Hematopoietic multipotent progenitor cell treated with erythropoietin and hydrocortisone succinate and interleukin-3 and kit ligand, for 8 days (in vitro differentiated cells): ENCODE measurements at places on chromosomes 12 and 14.

- no peak for DNase-seq
Measured at GRCh38 chr12:26874501-26875296, 41.7 kb upstream of the ITPR2 start.

DNA sequence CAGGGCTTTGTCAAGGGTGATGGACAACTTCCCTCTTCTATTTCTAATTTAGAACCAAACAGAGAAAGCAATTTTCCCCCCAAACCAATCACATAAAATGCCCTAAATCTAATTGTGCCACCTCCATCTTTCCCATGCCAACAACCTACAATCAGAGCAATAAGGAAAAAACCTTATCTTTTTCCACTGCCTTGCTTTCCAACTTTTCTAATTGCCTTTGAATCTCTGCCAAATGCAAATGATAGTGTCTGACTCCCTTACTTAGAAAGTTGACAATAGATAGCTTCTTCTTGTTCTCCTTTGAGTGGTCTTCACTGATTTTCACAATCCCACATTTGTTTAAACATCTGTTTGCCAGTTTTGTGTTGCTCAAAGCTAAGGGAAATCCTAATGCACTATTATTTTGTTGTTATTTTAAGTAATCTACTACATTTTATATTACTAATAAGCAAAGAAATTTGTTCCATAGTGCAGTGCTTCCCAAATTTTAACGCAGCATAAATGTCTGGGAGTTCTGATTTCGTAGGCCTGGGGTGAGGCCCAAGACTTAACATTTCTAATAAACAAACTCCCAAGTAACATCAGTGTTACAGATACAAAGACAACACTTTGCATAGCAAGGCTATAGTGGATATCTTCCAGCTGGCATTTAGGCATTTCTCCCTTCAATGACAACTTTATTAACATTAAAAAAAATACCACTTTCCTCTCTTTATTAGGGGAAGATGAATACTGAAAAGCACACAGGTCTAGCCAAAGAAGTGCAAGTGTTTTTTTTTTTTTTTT is 696.3 kb upstream of the USP15 start:
- DNase-seq = no peak

DNA sequence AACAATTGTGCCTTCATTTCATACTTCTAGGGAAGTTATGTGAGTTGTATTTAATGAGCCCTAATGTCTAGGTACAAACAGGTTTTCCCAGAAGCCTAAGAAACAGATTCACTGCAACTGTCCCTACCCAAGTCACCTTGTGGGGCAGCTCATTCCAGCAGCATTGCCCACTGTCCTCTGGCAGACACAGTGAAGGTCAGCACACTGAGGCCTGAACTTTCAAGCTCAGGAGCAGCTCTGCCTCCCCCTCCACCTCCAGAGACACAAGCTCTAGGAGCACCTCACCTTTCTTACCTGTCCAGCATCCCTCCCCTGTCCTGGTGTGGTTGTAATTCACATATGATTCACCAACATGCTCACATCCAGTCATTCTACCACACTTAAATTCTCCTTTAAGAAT is 15.7 kb downstream of the UBE3B start:
- no peak for DNase-seq

DNA sequence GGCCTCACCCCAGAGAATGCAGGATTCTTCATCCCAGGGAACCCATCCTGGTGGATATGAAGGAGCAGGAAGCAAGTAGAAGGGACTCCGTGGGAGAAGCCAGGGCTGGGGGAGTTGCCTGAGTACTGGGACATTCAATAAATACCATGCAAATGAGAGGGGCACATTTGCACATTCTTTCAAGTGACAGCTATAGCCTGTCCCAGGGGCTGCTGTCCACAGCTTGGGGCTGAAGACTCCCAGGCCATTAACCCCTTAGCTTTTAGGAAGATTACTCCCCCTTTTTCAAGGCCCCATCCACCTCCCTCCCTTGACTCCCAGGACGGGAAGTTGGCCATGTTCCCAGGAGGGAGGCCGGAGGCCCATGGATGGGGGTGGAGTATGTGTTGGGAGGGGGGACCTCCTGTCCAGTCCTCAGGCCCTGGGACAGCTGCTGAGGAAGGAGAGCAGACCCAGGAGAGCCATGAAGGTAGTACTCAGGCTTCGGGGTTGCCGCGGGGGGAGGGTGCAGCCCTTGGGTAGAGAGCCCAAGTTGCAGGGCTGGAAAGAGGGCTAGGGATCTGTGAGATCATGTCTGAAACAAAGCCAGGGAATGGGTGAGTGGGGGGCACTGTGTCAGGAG is 974 bp upstream of the TNS2 start:
- no peak for DNase-seq

- DNase-seq = no peak
Measured at GRCh38 chr12:119385659-119386058, 51.1 kb downstream of the CCDC60 start.

DNA sequence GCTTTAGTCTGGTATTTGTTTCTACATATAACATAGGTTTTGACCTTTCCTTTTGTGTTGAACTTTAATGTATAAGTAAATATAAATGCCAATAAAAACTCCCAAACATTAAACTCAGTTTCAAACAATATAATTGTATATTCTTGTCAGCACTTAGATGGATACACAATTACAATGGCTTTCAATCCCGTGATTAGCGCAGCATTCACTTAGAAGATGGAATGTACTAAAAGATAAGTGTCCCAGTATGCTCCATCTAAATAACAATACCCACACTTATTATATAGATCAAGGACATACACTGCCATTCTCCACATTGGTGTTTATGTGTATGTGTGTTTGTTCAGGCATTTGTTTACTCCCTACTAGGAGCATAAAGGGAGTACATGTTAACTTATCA is 193.1 kb downstream of the SOX5 start:
- DNase-seq = no peak

DNA sequence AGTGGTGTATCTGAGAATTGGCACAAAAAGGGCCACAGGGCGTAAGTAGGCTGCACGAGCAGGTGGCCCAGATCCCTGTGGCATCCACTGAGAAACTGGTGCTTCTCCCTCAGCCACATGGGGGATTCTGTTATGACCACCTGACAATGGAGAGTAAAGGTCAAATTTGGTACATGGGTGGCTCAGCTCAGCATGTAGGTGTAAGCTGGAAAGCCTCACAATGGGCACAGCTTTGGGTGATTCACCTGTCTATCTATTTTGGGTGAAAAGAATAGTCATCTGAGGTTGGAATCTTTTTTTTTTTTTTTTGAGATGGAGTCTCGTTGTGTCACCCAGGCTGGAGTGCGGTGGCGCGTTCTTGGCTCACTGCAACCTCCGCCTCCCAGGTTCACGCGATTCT is 163.4 kb upstream of the TMEM260 start:
- DNase-seq = no peak

- DNase-seq = peak; percentile 16
Measured at GRCh38 chr12:44317651-44318126, 481.8 kb downstream of the TMEM117 start.

DNA sequence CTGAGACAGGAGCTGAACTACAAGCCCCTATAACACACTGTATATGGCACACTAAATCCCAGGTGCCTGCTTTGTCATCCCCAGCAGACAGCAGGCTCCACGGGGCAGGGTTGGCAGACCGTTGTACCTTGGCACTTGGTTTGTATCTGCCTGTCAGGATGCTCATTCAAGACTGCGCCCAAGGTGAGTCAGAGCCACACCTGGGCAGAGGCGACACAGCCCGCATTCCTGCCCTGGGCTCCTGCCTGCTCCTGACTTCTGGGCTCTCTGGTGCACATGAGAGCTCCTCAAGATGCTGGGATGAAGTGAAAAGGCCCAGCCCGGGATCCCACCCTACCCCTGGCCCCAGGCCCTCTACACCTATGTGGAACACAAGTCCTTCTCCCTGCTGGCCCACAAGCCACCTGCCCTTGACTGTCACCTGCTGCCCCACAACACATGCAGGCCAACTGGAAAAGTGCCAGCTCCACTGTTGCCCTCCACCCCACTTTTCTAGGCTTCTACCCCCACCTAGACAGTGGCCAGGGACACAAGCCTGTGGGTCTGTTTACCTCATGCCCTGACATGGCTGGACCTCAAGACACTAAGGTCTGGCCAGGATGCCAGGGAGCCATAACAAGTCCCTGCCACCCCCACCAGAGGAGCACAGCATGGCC is 30.8 kb upstream of the PNMA1 start:
- no peak for DNase-seq

- DNase-seq = no peak
Measured at GRCh38 chr12:18965203-18965602, 164.3 kb upstream of the PLEKHA5 start.

DNA sequence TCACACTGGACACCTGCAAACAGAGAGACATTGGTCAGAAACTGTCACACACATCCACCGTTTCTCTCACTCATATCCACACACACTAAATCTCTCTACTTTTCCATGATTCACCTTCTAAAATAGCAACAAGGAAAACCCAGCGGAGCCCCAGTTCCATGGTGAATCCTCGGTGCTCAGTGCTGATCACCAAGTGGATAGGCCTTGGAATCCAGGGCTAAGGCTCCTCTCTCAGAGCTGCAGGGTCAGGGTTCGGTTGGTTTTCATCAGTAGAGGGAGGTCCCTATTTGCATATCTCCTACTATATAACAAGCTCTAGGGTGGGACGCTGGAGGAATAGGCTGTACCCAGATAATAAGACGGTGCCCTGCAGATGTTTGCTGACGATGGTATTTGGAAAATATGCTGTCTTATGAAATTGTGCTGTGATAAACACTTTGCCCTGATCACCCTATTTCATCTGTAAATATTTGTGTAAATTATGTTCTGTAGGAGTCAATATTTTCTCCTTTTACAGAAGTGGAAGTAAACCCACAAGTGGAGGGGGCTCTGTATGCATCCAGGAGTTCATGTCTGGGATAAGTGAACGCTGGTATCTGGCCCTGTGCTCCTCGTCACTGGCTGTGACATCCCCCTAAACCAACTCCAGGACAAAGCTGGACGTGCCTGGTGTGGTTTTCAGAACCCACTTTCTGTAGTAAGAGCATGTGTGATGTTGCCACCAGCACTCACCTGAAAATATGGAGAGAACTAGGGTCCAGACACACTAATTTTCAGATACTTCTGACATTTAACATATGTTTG is 709.2 kb downstream of the TMEM121 start:
- peak; percentile 37 for DNase-seq

GRCh38 chr14:90384543-90384911 is 12.3 kb upstream of the CALM1 start:
- DNase-seq = no peak

GRCh38 chr12:95178136-95178535 is 39.1 kb downstream of the FGD6 start:
- no peak for DNase-seq

GRCh38 chr14:54737132-54737711 is 165.4 kb downstream of the GCH1 start:
- peak; percentile 9 for DNase-seq

DNA sequence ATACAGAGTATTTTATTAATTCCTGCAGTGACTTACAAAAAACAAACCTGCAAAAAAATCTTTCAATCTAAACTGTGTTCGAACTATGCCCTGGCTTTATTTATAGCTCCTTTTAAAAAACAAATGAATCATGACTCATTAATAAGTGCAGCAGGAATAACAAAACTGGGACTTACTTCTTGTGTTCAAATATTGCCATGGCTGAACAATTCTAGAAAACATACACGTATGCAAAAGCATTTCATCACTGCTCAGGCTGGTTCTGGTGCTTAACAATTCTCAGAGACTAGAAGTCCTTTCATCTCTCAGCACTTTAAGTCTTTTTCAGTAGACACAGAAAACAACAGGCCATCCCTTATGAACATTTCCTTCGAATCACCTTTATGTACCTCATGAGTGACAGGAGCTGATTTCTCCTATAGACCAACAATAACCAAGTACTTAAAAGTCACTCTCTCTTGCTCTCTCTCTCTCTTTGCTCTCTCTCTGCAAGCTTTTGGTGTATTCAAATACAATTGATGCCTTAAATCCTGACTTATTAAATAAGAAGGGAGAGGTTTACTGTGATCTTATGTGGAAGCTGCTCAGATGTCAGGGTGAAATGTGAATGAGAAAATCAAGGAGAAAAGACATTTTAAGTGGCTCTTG is 268.8 kb downstream of the TTC8 start:
- no peak for DNase-seq

DNA sequence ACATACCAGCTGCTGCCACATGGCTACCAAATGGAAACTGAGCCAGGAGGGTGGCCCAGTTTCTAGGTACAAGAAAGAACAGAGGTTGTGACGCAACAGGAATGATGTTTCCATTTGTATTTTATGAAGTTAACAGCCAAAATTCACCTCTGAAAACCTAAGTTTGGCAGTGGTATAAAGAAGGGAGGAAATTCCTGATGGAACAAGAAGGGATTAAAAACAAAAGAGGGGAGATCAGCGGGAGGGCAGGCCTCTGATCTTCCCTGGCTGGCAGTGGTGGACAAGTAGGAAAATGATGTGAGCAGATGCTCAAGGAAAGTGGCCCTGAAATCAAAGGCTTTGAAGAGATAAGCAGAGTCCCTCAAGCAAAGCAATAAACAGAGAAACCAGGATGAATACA is 47.3 kb upstream of the BCL2L14 start:
- no peak for DNase-seq

GRCh38 chr12:100737168-100737567 is 57.4 kb upstream of the ANO4 start:
- DNase-seq = no peak

DNA sequence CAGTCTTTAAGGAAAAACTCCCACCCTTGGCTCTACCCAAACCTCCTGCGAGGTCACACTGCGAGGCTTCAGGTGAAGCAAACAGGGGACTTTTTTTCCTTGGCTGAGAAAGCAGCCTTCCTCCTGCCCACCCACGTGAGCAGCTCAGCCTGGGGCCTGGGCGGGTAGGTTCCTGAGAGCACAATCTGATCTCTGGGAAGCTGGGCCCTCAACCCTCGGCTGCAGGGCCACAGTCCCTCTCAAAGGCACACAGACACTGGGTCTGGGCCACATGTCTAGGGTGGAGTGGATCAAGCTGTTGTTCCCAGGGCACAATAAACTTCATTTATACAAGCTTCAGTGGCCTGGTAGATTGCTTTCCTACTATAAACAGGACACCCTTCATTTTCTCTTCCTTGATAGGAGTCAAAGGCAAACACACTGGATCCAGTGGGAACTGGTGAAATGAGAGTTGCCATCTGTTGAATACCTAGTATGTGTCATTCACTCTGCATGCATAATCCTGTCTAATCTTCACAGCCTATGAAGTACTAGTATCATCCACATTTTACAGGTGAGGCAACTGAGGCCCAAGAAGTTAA is 41.3 kb upstream of the PNMA1 start:
- peak; percentile 88 for DNase-seq

GRCh38 chr12:9758119-9758518 is 2.6 kb downstream of the CD69 start:
- peak; percentile 52 for DNase-seq

DNA sequence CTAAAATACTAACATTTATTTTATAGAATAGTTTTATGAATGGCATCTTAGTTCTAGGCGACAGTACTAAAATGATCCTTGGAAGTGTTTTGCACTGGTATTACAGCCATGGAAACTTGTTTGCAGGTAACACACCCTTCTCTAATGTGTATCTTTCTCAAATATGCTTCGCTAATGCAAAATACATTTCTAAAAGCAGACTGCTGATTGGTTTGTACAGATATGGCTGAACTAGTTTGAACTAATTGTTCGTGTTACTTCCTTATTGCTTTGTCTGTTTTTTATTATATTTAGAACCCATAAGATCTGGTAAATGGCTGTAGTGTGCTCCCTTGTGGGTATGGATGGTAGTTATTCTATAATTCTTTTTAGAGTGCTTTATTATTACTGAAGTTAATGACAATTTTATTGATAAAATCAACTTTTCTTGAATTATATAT is 53.0 kb downstream of the ATF7IP start:
- peak; percentile 56 for DNase-seq

- no peak for DNase-seq
Measured at GRCh38 chr12:110352401-110352800, 51.1 kb downstream of the ANAPC7 start.
